ENCODE measurements at places on chromosomes 7 and 10.

DNA sequence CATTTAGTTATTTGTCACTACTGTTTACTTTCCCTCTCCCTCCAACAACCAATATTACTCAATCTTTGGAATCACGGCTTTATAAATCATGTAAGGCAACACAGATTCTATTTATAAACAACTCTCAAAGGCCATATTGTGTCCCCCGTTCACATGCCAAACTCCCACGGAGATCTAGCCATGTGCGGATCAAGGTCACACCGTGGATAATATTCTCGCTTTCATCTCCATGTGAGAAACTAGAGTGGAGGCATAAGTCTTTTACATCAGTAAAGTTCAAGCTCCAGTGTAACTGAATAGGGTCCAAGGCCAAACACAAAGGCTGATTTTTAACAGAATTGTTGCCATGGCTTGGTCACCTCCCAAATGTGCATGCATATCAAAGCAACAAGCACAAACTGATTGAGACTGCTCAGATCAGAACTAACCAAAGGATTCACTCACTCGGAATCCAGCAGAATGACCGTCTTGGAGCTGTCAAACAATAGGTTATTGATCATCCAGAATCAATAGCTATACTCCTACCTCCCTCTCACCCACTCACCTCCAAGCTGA is 569.5 kb upstream of the LRRN3 start:
- no peak for DNase-seq

DNA sequence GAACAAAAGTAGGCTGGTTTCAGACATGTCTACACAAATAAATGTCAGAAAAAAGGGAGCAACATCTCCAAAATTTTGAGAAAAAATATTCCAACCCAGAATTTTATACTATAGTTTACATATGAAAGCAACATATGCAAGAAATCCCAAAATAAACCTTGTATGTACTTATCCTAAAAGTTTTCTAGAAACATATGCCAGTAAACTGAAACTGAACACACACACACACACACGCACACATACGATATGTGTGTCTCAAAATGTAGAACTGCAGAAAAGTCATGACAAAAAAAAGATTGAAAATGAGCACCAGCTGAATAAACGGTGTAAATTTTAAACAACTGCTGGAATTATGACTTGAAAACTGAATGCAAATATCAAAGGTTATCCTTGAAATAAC is 81.0 kb downstream of the VPS41 start:
- DNase-seq: no peak

DNA sequence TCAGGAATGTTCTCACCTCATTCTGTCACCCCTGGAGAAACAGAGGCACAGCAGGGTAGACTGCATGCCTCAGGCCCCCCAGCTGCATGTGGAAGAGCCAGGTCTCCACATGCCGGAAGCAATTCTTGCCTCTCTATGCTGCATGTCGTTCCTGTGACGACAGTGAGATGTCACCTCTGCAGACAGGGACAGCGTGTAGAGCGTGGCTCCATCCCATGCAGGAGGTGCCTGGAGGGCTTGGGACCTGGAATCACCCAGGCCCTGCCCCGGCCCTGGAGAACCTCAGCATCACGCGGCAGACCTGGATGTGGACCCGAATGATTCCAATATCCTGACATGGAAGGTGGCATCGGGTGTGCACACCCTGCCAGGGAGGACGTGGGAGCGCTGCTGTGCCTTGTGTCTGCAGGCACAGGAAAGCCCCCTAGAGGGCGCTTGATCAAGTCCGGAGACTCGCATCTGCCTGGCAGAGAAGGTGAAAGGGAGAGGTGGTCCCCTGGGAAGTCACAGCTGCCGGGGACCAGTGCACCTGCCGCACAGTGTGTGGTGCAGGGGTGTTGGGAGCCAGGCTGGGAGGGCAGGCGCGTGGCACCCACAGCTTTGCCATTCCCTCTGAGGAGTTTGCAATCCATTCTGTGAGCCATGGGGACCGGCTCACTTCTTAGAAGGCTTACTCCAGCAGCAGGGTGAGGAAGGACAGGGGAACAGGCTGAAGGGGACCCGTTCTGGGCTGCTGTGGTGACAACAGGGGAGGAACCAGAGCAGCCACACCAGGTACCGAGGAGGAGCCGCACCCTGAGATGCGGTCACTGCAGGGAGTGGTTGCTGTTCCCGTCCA is 45.3 kb upstream of the EN2 start:
- DNase-seq: peak; percentile 51

GRCh38 chr10:21364196-21365114 is 161.0 kb downstream of the SKIDA1 start:
- DNase-seq: no peak

DNA sequence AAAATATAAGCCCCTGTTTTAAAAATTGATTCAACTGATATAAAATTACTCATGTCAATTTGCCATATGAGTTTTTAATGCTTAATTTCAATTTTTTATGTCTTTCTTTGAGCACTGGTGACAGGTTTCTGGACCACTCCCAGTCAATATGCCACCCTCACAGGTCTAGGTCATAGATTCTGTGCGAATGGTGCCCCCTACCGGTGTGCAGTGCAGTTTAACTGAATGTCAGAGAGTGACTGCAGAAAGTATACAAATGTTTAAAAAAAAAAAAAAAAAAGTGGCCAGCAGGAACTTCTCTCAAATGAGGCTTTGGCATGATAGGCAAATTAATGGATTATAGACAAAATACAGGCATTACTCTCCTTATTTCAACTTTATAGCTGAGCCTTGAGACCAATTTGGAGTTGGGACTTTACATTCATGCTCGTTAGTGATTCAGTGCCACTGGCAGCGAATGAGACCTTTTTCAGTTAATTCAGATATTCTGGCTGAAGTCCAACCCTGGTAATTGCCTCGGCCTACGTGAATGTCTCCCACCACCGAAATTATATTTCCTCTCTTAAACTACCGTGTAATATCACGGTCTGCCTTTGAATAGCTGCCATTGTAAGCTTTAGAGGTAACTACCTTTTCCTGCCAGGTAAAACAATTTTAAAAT is 427.6 kb downstream of the PHTF2 start:
- DNase-seq: no peak

DNA sequence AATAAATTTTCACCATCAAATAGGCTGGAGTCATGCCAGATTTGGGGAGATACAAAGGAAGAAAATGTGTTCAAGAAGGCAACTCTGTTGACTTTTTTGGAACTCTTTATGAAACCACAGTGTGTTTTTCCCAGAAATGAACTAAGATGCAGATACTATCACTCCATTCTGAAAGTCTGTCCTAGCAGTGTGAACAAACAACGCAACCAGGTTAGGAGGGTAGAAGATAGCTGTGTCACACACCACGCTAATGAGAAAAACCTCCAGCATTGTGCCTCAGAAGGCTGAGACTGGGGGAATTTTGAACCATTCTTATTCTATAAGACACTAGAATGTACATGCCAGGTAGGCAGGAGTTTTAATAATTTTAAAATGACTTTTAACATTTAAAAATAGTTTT is 15.9 kb upstream of the ATP6V0A4 start:
- DNase-seq: no peak

DNA sequence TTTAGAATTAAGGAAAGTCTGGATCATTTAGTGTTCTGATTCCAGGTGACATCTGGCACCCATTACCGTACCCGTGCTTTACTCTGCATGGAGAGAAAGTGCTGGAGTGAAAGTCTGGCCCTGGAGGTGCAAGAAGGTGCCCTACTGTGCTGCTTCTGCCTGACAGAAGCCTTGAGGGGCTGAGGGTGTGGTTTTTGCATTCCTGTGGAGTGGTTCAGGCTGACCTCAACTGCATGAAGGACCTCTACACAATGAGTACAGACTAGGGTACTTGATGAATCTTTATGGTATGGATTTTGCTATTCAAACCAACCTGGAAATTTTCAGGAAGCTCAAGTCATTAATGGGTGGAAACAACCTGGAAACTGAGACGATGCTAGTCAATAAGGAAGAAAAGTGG is 45.1 kb upstream of the GSAP start:
- no peak for DNase-seq

- DNase-seq: no peak
Observed at GRCh38 chr7:72403458-72404076, 8.6 kb downstream of the CALN1 start.

DNA sequence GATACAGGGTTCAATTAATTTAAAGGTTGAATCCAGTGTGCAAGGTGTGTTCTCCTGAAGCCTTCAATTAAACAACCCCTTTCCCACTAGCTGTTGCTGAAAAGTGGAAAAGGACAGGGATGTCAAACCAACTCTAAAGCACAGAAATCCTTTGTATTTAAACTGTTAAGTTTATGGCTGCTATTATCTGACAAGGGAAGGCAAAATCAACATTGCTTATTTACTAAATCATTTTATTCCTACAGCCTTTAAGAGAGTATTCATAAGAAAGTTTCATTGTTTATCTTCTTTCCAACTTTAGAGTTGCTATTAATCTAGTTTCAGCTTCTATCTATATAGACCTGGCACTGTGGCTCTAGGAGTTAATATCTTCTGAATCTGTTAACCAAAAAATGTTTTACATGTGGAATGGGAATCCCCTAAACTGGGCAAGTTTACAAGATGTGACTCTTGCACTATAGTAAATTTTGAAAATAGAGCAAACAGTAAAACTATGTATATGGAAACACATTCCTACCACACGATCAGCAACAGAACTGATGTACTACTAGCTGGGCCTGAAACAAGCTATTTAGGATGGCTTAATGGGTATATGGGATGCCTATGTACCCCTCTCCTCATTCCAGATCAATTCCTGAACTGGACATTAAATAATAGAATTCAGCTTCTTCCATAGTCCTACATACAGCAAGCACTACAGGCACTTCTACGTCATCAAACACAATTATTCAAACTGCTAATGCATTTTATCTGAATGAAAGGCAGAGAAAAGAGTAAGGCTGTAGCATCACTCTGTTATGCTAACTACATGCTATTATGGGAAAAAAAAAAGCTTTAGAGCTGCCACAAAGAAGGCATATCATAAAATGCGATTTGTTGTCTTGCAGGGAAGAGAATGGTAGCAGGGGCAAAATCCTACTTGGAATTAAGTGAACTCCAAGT is 52.8 kb downstream of the CDK6 start:
- no peak for DNase-seq

All from CD4-positive, CD25-positive, alpha-beta regulatory T cell (primary cell).